Activated naive CD4-positive, alpha-beta T cell (primary cell): ENCODE measurements at places on chromosomes 12 and 14.

- no peak for DNase-seq
These were observed 442.8 kb downstream of the ATP23 start for GRCh38 chr12:58384196-58384595.

GRCh38 chr12:105882404-105882803 is 256.4 kb downstream of the NUAK1 start:
- no peak for DNase-seq

- DNase-seq: no peak
These were observed 65.0 kb downstream of the SERPINA3 start for GRCh38 chr14:94677213-94677612.

DNA sequence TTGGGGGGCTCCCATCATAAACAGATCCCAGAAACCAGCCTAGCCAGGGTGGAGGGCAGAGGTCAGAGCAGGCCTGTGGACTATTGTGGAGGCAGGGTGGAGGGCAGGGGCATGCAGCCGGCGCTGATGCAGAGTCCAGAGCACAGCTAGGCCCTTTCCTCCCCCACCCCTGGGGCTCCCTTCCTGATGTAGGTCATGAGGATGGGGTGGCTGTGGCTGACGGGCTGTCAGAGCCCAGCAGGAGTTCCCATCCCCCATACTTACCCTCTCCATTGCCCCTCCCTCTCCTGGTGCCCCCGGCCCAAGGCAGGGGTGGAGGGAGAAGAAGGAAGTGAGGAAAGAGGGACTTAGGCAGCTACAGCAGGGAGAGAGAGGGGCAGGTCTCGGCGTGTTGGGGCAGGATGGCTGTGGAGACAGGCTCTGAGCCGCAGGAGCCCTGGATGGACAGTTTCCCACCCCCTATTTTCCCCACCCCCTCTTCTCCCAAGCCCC is 5.7 kb upstream of the ZNF385A start:
- DNase-seq: no peak

GRCh38 chr12:29050503-29050902 is 98.6 kb upstream of the FAR2 start:
- DNase-seq: no peak

DNA sequence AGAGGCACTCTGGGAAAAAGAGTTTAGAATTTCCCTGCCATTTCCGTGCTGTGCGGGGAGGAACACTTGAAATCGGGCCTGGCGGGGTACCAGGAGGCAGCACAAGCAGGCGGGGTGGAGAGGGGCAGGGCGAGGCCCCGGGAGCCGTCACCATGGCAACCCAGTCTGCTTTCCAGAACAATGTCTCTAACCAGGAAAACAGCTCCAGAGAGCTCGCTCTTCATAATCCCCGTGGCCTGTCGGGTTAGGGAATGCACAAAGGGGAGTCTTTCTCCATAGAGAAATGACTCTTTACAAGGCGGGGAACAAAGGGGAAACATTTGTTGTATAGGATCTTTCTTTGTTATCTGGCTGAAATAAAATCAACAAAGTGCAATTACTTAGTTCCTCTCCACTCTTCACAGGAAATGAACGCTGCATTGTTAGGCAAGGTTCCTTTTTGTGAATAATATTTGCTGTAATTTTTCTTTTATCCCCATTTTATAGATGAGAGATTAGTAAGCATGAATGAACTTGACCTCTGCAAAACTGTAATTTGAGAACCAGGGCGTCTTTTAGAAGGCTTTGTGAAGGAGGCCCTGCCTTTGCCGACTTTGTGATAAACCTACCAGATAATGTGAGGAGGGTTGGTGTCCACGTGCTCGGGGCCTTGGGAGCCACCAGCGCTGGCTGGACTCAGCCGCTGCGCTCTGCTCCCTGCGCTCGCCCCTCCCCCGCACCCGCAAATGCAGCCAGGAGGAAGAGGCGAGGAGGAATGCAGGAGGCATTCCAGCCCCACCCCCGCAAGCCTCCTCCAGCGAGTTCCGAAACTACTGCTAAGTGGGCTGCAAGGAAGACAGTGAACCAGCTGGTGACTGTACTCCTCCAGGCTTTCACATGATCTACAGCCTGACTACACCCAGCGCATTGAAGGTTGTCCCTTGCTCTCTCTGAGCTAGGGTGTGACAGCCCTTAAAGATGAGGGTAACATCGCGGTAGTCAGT is 105.2 kb upstream of the ATF7IP start:
- no peak for DNase-seq

DNA sequence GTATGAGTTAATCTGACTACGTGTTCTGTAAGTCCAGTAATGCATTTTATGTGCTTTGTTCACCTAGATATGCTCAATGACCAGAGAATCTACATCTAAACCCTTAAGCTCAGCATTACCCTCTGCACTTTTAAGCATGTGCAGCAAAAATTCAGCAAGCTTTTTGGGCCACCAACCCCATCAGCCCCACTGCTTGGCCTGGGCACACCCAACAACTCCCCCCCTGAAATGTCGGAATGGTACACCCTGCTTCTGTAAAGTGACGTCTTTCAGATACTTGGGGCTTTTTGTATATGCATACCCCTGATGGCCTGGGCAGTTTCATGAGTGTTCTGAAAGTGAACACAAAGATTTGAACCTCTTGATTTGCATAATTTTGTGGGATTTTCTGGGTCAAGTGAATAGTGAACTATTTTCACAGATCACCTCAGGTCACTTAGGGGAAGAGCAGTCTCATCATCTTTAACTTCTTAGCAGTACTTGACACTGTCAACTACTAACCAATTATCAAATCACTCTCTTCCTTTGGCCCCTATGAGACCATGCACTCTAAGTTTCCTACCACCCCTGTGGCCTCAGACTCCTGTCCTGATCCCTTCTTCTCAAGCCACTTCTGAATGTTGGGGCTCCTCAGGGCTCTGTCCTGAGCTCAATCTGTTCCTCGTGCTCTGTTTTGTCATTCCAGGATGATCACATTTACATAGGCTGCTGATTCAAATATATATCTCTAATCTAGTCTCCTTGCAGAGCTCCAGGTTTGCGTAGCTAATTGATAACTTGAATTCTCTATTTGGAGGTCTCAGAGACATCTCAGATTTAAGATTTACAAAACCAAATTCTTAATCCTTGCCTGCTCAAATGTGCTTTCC is 36.3 kb upstream of the PPM1A start:
- DNase-seq: no peak

DNA sequence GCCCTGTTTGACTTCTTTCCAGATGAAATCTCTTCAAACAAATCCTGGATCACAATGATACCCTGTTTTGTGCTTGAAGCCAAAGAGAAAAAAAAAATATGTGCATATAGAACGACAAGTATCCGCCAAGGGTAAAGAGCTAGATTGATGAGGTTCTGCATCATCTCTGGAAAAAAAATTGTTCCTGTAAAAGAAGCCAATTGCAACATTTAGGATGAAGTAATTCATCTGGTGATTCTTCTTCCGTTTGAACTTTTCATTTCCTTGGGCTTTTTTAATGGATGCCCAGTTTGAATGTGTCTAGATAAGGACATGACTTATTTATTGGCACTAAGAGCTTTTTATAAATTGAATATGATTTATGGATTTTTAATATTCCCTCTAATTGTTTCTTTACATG is 38.1 kb upstream of the NPAS3 start:
- no peak for DNase-seq

GRCh38 chr12:91603060-91603459 is 420.4 kb upstream of the DCN start:
- no peak for DNase-seq

GRCh38 chr14:105883066-105884005 is 357.0 kb downstream of the TMEM121 start:
- no peak for DNase-seq

DNA sequence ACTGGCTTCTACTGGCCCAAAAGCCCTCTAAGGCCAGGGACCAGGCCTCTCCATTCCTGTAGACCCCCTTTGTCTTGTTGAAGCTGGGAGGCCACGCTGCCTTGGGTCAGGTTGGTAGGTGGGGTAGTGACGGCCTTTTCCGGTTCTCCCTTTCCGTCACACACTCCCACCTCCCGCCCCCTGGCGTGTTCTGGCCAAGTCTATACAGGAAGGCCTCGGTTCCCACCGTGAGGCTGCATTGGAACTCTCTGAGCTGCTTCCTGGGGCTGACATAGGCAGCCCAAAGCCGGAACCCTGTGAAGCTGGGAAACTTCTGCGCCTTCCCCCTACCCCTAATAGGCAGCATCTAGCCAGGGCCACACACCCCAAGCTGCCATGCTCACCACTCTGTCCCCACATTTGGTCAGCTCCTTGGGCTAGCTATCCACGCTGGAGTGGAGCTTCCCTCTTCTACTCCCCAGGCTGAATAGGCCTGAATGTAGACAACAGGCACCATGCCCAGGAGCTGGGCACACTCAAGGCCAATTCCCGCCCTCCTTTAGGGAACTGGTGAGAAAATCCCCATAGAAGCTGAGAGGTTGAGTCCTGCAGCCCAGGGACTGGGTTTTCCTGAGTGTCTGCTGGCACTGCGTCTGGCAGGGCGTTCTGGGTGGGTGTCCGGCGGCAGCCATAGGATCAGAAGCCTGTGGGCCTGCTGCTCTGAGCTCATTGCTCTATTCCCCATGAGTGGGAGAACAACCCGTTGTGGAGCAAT is 35.7 kb downstream of the RIN3 start:
- DNase-seq: no peak

DNA sequence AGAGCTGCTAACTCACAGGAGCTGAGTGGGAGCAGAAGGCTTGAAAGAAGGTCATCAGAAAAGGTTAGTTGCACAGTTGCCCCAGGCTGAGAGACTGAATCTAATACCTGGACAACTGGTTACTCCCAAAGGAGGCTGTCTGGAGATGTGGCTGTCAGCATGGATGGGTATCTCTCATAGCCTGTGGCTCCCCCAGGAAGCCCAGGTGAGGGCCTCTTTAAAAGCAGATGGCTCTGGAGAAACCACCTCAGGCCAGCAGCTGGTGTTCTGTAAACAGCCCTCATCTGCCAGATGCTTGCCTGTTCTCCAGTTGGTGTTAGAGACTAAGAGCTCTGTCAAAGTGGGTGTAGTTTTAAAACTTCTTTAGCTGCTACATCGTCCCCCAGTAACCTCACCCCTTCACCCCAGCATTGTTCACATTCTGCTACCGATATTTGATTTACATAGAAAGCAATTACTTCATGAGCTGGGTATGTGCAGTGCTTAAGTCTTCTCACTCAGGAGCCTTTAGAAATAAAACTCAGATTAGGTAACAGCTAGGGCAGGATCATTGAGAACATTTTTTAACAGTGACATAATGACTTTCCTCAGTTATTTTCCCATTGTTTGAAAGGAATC is 25.8 kb downstream of the DACT1 start:
- DNase-seq: no peak

DNA sequence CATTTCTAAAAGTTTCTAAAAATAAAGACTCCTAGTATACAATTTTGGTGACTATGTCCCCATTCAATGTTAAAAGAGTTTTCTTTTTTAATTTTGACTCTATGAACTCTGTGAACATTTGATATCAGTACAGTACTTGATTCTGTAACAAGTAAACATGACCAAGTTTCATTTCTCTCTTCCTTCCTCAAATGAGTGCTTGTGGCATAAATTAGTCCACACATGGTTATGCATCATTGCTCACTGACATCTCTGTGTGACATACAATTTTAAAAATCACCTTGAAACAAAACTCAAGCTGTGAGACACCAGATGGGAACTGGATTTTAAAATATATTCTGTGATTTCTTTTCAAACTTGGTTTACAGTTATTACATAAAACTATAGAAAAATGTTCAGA is 253.9 kb upstream of the MDGA2 start:
- DNase-seq: no peak

GRCh38 chr14:103246070-103246469 is 88.0 kb upstream of the EIF5 start:
- no peak for DNase-seq

DNA sequence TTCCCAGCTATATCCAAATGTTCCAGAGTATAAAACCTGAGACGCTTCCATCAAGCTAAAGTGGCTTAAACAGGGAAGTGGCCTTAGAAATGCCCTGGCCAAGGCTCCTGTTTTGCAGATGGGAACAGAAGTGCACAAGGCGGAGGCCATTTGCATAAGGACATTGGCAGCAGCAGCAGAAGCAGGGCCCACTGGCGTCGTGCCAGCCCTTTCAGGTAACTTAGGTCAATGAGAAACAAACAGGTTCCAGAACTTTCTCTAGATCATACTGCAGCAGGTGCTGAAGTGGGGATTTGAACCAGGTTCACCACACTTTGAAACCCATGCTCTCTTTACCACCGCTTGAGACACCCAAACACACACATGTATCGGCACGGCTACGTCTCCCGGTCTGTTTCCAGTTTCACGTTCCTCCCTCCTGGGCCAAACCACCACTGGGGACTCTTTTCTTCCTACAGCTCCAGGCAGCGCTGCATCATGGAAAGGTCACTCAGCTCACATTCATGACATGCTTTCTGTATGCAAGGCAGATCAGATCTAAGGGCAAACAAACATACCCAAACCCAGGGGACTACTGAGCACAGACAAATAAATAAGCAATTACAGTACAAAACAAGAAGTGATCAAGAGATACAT is 46.0 kb upstream of the PLEKHG6 start:
- no peak for DNase-seq

- DNase-seq: no peak
These were observed 6.4 kb downstream of the BCL11B start for GRCh38 chr14:99265571-99265970.

DNA sequence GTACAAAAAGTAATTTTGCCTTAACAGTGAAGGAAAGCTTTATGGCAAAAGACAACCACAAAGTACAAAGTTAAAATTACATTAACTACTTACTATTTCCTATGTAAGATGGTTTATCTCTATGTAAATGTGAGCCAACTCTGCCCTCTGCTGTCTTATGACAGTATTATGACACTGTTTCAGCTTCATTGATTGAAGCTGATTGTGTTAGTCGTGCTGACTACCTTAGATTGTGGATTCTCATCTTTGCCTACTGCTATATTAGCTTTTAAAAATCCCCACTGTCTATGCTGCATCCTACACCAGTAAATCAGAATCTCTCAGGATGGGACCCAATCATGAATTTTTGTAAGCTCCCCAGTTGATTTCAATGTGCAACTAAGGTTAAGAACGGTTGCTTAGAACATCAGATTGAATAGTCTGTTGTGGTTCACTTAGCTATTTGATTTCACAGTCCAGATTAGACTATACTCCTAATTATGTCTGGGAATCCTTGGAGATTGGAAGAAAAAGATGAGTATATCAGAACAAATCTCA is 12.2 kb upstream of the SPTB start:
- no peak for DNase-seq

GRCh38 chr14:99792551-99793212 is 531 bp upstream of the EML1 start:
- DNase-seq: no peak

GRCh38 chr14:31895206-31895605 is 181.9 kb upstream of the ARHGAP5 start:
- no peak for DNase-seq
